NCI-H1105 (cell line): ENCODE measurements at places on chromosomes 7 and 10.

DNA sequence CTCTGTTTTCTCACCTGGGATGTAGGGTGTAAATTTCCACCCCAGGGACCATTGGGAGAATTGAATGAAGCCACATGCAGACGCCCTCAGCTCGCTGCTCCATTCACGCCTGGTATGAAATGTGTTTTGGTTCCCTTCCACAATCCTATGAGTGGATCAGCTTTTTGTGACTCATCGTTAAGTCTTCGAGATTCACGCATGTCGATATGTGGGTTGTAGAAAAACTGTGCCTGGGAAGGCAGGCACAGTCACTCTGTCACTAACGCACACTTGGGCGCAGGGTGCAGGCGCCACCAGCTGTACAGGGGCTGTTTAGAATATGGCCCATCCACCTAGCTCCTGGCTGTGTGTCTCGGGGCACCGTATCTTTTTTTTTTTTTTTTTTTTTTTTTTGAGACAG, 64.2 kb upstream of the SH2B2 start:
- no peak for DNase-seq

- no peak for DNase-seq
Measured at GRCh38 chr7:50653981-50654425, 88.8 kb upstream of the DDC start.

DNA sequence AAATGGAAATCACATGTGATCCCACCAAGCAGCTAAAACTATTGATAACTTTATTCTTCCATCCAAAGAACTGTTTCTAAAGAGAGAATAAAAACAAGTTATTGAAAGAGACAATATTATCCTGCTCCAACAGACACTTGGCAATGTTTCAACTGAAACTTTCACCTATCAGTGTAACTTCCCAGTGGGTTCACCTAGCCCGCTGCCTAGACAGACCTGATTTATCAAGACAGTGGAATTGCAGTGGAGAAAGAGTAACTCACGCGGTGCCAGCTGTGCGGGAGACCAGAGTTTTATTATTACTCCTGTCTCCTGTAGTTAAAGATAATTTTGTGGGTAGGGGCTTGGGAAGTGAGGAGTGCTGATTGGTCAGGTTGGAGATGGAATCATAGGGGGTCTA, 199.8 kb downstream of the AHR start:
- DNase-seq = no peak

- DNase-seq = no peak
Measured at GRCh38 chr7:159104188-159104920, 40.3 kb downstream of the VIPR2 start.

- DNase-seq = peak; percentile 18
Measured at GRCh38 chr10:12720217-12720981, 281.1 kb downstream of the CCDC3 start.

DNA sequence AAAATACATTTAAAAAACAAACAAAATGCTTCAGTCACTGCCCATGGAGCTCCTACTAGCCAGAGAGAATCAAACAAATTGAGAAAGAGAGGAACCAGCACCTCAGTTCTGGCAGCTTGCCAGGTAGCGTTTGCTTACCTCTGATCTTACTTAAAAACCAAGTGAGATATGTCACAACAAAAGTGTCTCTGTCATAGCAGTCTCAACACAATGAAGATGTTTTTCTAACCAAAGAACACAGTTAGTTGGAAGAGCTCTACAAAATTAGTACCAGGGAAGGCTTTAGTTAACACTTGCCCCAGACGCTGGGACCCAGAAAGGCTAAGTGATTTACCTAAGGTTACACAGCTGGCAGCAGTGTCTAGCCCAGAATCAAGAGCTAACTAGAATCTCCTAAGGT, 3.4 kb downstream of the DOCK4 start:
- peak; percentile 20 for DNase-seq

DNA sequence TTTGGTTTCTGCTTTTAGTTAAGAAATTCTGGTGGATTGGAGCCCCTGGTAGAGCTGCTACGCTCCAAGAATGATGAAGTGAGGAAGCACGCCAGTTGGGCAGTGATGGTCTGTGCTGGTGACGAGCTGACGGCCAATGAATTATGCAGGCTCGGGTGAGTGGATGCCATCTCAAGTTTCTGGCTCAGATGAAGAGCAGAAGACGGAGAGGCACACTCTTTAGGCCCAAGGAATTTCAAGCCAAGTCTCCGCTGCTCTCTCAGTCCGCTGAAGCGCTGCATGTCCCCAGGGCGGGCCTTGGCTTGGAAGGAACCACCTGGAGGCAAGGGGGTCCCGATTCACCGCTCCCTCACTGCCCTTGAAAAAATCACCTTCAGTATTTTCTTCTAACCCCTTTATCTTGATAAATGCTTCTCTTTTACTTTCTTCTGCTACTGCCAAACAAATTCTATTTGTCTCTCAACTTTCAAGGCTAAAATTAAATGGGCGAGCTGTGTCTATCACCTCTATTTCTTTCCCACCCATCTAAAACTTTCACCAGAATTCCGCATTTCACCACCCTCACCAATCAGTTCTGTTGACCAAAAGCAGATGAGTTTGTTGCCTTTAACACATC, 74.2 kb downstream of the ARMC3 start:
- DNase-seq = no peak

DNA sequence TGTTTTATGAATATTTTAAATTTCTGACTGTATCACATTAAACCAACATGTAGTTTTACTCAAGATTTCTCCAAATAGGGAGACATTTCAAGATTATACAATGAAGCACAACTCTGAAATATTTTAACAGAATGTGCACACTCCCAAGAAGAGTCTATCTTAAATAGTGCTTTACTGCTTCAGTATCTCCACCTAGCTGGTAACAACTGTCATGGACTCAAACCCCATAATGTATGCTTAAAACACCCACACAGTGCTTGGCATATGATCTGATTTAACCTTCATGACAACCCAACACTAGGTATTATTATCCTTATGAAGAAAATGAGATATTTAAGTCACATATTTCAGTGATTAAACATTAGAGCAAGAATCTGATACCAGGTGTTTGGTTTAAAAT, 45.9 kb downstream of the ASZ1 start:
- DNase-seq = no peak

DNA sequence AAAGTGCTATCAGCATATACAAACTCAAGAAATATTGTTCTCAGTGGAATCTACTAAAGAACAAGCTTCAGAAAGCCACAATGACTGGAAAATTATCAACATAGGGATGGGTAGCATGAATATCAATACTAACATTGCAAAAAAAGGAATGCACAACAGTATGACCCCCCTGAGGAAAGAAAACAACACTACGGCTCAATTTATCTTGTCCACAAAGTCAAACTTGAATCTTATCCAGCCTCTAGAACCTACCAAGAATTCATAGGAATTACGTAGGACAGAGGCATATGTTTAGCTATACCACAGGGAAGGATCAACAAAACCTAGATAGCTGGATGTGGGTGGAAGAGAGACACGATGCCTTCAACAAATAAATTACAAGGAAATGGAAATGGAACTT, 54.6 kb downstream of the AGMO start:
- no peak for DNase-seq

GRCh38 chr10:636769-637168, 52.7 kb downstream of the DIP2C start:
- no peak for DNase-seq

DNA sequence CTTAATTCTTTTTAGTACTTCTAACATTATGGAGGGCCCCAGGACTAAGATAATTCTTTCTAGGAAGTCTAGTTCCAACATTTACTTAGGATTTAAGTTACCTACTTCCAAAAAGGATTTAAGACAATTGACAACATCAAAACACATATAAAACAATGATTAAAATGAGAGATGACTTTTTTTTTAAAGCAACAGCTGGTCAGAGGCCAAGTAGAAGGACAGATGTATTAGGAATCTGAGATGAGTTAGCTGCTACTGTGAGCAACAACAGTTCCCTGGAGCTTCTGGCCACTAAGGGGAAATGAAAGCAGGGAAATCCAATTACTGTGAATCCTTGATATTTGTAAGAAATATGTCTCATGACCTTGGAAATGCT, 222.3 kb downstream of the PHTF2 start:
- DNase-seq = no peak

DNA sequence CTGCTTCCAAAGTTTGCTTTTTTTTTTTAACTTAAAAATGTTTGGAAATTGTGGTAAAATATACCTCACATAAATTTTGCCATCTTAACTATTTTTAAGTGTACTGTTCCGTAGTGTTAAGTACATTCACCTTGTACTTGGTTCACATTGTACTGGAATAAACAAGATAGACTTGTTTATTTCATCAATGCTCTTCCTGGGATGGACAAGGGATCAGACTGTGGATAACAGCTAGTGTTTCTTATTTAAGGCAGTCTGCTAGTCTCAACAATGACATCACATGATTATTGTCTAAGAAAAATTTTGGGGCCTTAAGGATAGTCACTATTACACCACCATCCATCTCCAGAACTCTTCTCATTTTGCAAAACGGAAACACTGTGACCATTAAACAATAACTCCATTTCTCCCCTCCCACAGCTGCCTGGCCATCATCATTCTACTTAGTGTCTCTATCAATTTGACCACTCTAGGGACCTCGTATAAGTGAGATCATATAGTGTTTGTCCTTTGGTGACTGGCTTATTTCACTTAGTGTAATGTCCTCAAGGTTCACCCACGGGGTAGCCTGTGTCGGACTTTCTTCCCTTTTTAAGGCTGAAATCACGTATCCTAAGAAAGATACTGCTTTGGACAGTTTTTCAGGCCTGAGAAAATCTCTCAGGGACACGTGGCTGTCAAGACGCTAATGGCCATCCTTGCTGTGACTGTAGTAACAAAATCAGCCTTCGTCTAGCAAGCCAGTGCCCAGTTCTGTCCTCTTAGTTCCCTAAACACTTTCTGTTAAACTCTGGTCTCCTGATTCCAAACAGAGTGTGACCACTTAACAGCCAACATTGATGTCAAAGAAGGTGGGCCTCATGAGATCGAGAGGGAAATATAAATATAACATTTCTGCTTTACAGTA, 305.2 kb downstream of the FRMD4A start:
- DNase-seq = no peak

GRCh38 chr7:139361523-139361922, 1.8 kb downstream of the LUC7L2 start:
- no peak for DNase-seq

- no peak for DNase-seq
Measured at GRCh38 chr10:37379991-37380390, 254.6 kb downstream of the ANKRD30A start.

GRCh38 chr10:124554085-124554858, 92.6 kb downstream of the LHPP start:
- no peak for DNase-seq

- no peak for DNase-seq
Measured at GRCh38 chr10:51617576-51618235, 81.7 kb downstream of the CSTF2T start.

DNA sequence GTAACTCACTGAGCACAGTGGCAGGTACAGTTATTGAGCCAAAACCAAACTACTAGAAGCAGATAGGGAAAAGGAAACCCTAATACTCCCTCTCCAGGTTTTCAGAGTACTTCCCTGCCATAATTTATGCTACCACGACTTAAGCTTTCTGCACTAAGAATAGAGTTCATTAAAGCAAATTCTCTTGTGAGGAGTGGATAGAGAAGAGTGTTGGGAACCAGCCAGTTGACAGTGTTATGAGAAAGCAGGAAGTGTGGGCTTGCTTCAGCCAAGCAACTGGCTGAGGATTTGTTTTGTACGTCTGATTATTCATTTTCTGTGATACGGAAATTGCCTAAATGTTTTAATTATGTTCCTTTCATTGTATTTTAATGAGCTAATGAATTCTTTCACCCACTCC, 280.5 kb downstream of the KIF20B start:
- DNase-seq = no peak

DNA sequence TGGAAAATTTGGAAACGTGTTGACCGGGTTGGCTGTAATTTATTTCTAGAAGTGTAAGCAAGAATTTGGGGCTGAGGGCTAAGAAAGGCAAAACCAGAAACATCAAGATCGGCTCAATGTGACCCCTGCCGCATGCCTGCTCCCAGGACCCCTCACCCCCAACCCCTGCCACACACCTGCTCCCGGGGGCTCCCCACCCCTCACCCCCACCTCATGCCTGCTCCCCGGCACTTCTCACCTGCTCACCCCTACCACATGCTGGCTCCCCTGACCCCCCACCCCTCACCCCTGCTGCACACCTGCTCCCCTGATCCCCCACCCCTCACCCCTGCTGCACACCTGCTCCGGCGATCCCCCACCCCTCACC, 19.0 kb upstream of the CFAP46 start:
- DNase-seq = no peak

- no peak for DNase-seq
Measured at GRCh38 chr10:85026878-85027467, 698.6 kb downstream of the CCSER2 start.

- DNase-seq = no peak
Measured at GRCh38 chr10:70459061-70459773, 17.7 kb upstream of the NODAL start.

DNA sequence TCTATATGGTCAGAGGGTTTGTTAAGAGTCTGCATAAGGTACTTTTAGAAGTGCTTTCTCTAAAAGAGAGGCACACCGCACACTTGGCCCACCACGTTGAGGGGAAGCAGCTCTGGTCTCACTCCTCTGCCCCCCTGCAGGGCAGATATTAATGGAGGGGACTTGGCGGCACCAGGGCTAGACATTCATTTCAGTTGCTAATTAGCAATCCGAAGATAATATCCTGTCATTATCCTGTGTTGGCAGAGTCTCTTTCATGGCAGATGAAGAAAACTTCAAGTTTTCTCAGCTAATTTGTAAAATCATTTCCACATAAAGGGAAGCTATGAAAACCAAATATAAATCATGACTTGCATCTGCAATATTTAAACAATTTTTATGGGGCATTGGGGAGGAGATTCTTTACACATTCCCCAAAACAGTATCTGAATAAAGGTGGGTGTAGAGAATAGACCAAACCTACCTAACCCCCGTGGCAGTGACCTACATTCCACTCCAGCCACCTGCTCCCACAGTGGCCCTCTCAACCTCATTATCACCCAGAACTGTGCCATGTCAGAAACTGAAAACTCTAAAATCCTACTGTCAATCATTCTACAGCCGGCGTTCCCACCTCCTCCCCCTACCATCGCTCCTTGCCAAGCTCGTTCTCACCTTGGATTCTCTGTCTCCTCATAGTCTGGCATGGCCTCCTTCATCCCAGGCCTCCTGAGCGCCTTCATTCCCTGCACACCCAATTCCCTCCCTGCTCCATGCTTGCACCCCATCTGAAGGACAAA, 54.1 kb upstream of the STK17A start:
- peak; percentile 20 for DNase-seq
